CD8-positive, alpha-beta memory T cell (primary cell): ENCODE measurements at places on chromosomes 7 and 10. TPM values are rescaled to one million over a fixed set of nuclear protein-coding genes. Genes with fewer than 3 reads are reported as not detected.

DNA sequence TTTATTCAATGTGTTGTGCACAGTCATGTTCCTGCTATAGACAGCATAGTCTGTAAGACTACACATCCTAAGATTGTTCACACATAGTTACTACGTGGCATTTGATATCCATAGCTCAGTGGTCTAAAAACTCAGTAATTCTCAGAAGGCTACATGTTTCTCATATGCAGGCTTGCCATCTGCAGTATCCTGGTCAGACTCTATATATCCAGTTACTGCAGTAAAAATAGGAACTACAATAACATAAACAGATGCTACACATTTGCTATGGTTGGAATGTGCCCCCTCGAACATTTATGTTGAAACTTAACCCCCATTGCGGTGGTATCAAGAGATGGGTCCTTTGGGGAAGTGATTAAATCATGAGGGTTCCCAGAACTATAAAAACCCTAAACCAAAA, 1377.8 kb upstream of the LRRTM3 start:
- DNase-seq, result no peak
- H3K27me3 ChIP-seq, result no peaks in the 10 kb centered on the region
- no peaks in the 10 kb centered on the region for H3K36me3 ChIP-seq

DNA sequence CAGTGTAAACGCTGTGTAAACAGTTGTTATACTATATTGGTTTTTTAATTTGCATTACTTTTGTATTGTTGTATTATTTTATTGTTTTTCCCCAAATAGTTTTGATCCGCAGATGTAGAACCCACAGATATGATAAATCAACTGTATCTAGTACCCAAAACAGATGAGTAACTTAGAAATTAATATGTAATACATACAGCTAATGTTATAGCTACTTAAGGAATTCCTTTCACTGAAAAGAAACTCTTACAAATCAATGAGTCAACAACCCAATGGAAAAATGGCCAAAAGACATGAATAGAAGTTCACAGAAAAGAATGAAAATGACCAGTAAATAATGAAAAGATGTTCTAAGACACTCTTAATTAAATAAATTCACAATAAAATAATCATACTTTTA, 32.3 kb upstream of the ARL4A start:
- no peak overlapping the region for H3K4me3 ChIP-seq
- H3K27me3 ChIP-seq, result no peaks in the 10 kb centered on the region
- H3K4me1 ChIP-seq, result no peaks in the 10 kb centered on the region
- no peaks in the 10 kb centered on the region for H3K36me3 ChIP-seq

DNA sequence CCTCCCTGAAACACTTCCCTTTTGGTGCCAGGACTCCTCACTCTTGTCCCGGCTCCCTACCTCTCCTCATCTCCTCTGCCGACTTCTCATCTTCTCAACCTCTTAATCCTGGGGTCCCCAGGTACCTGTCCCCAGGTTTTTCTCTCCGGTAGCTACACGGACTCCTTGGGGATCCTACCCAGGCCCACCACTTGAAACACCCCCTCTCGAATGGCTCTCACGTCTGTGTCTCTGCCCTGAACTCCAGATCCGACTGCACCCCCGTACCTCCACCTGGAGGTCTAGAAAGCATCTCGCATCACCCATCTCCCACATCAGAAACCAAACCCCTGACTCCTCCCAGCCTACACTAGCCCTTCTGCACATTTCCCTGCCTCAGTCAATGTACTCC, 4.8 kb downstream of the TBATA start:
- no peaks in the 10 kb centered on the region for H3K27me3 ChIP-seq
- no peaks in the 10 kb centered on the region for H3K36me3 ChIP-seq
- no peak overlapping the region for H3K4me3 ChIP-seq
- DNase-seq, result no peak
- no peaks in the 10 kb centered on the region for H3K4me1 ChIP-seq

DNA sequence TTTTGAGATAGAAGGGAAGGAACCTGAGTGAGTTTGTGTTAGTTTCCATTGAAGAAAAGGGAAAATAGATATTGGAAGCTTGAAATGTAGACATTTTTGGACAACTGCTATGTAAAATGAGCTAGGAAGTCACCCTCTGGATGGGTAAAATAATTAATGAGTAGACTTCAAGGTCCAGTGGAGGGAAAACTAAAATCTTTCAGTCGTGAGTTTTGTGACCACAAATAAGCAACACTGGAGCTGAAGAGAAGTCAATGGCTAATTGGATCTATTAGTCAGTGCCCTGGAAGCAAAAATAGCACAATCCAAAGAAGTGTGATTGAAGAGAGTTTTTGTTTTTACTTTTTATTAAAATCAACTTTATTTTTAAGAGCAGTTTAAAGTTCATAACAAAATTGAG, 123.4 kb downstream of the MYO3A start:
- no peaks in the 10 kb centered on the region for H3K27me3 ChIP-seq
- no peak for DNase-seq
- H3K4me3 ChIP-seq, result no peak overlapping the region
- H3K4me1 ChIP-seq, result no peaks in the 10 kb centered on the region

Gene CFAP46
- total RNA-seq, result 0.09 TPM

Gene GARIN1A
- 0.22 TPM for total RNA-seq

DNA sequence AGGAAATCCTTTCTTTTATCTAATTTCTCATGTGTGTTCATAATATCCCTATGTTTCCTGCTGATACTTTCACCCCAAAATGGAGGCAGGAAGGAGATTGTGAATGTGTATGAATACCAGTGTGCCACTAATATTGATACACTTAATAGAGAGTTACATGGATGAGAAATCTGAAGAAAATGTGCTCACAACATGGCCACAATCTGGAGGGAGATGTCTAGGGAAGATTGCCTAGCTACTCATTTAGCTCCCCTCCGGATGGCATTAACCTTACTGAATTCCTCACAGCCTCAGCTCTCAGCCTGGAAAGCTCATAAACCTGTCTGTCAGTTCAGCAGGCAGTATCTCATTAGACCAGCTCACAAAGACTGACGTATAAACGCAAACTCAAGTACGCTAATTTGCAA, 23.4 kb upstream of the DMTF1 start:
- H3K4me3 ChIP-seq, result no peak overlapping the region
- H3K27me3 ChIP-seq, result no peaks in the 10 kb centered on the region
- no peak for DNase-seq
- H3K27ac ChIP-seq, result no peak overlapping the region
- H3K36me3 ChIP-seq, result no peaks in the 10 kb centered on the region

GRCh38 chr10:33861016-33861704, 526.7 kb upstream of the NRP1 start:
- H3K36me3 ChIP-seq, result no peaks in the 10 kb centered on the region
- H3K4me3 ChIP-seq, result no peak overlapping the region
- no peaks in the 10 kb centered on the region for H3K4me1 ChIP-seq

Gene CASTOR2
- total RNA-seq, result 6.3 TPM

- H3K4me3 ChIP-seq, result no peak overlapping the region
- no peaks in the 10 kb centered on the region for H3K27me3 ChIP-seq
- no peak for DNase-seq
- H3K27ac ChIP-seq, result no peak overlapping the region
These were observed 213.5 kb downstream of the FANK1 start for GRCh38 chr10:126109893-126110292.

Gene ADRB1
- total RNA-seq, result 0.50 TPM

DNA sequence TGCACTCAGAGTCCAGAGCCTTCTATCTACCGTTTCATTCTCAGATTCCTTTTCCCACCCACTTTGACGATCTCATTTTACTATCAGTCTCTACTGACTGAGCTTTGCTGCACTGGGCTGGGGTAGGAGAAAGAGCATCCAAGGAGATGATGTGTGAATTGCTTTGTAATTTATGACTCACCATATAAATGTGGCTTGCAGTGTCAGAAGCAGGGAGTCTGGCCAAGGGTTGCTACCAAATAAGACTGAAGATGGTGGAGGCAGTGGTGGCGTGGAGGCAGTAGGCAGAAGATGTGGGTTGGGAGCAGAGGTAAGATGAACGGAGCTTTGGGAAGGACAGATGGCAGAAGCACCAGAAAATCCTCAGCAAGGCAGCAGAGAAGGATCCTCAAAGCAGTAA, 73.3 kb upstream of the AGK start:
- no peak overlapping the region for H3K27ac ChIP-seq
- no peak overlapping the region for H3K4me3 ChIP-seq
- H3K36me3 ChIP-seq, result no peaks in the 10 kb centered on the region
- no peaks in the 10 kb centered on the region for H3K4me1 ChIP-seq

Gene BPGM
- 27.1 TPM for total RNA-seq

Gene SLC26A3
- total RNA-seq, result not detected

DNA sequence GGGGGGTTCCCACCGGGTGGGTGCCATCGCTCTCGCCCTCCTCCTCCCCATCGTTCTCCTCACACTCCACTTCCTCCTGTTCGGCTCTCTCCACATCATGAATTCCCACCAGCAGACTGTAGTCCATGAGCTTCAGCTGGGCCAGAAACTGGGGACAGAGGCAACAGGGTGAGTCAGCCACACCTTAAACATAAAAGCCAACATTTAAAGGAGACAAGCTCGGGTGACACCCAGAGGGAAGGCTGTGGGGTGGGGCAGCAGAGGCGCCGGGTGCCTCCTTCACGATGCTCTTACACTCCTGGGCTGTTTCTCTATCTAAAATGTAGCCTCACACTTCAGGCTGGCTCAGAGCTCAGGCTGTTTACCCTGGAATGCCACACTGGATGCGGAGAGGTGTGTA, 172.5 kb downstream of the PIP4K2A start:
- no peak overlapping the region for H3K27ac ChIP-seq
- H3K27me3 ChIP-seq, result no peaks in the 10 kb centered on the region
- H3K4me1 ChIP-seq, result peaks cover 10% of the 10 kb centered on the region
- H3K36me3 ChIP-seq, result peaks cover 77% of the 10 kb centered on the region
- no peak overlapping the region for H3K4me3 ChIP-seq

Gene OR13A1
- total RNA-seq, result not detected

GRCh38 chr10:109831846-109832245, 91.5 kb downstream of the XPNPEP1 start:
- no peak for DNase-seq
- H3K4me3 ChIP-seq, result no peak overlapping the region
- H3K27me3 ChIP-seq, result peaks cover 4% of the 10 kb centered on the region
- no peak overlapping the region for H3K27ac ChIP-seq
- no peaks in the 10 kb centered on the region for H3K4me1 ChIP-seq
- no peaks in the 10 kb centered on the region for H3K36me3 ChIP-seq

DNA sequence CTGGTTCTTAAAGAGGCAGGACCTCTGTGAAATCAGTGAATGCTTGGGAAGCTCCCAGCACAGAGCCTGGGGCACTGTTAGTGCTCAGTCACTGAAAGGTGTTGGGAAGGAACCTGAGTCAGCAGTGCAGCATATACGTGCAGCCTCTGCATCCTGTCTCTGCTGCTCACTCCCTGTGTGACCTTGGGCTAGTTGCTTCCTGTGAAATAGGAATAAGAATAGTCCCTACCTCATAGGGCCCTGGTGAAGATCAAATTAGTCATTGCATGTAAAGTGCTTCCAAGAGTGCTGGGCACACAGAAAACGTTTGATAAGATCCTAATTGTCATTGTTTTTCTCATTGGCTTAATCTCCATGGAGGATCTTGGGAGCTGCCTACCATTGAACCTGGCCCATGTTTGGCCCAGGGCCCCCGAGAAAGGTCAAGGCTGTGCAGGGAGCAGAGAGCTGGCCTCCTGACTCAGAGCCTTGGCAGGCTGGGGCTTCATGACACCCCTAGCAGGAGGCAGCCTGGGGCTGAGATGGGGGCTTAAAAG, 73.3 kb upstream of the COL13A1 start:
- no peak for DNase-seq
- no peak overlapping the region for H3K27ac ChIP-seq
- no peaks in the 10 kb centered on the region for H3K27me3 ChIP-seq
- no peaks in the 10 kb centered on the region for H3K36me3 ChIP-seq

- H3K4me3 ChIP-seq, result no peak overlapping the region
- H3K36me3 ChIP-seq, result no peaks in the 10 kb centered on the region
- H3K27ac ChIP-seq, result no peak overlapping the region
- no peaks in the 10 kb centered on the region for H3K4me1 ChIP-seq
These were observed 224.8 kb downstream of the MTERF1 start for GRCh38 chr7:91655656-91656055.

Gene SLC18A2
- not detected for total RNA-seq

DNA sequence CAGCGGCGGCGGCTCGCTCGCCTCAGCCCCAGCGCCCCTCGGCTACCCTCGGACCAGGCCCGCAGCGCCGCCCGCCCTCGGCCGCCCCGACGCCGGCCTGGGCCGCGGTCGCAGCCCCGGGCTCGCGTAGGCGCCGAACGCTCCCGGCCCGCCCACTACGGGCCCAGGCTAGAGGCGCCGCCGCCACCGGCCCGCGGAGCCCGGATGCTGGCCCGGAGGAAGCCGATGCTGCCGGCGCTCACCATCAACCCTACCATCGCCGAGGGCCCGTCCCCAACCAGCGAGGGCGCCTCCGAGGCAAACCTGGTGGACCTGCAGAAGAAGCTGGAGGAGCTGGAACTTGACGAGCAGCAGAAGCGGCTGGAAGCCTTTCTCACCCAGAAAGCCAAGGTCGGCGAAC, 18.2 kb upstream of the TSPAN33 start:
- H3K27me3 ChIP-seq, result peaks cover 4% of the 10 kb centered on the region
- H3K27ac ChIP-seq, result no peak overlapping the region
- H3K4me3 ChIP-seq, result no peak overlapping the region
- H3K4me1 ChIP-seq, result no peaks in the 10 kb centered on the region

DNA sequence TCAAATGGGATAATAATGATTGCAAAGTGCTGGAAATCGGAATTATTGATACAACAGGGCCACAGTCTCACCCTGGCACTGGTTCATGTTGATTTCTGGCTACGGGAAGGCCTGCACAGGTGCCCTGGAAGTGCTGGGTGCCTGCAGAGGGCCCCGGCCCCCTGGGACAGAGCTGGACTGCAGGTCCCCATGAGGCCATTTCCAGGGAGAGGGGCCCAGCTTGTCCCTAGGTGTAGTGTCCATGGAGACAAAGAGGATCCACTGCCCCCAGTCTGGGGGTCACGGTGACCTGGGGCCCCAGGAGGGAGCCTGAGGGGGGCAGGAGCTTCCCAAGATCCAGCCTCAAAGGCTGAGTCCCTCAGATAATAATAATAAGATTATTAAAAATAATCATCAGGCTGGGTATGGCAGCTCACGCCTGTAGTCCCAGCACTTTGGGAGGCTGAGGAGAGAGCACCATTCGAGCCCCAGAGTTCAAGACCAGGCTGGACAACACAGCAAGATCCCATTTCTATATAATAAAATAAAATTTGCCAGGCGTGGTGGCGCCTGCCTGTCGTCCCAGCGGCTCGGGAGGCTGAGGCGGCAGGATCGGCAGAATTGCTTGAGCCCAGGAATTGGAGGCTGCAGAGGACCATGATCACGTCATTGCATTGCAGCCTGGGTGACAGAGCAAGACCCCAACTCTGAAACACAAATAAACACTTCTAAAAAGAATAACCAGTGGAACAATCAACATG, 98.1 kb downstream of the MICALL2 start:
- no peaks in the 10 kb centered on the region for H3K36me3 ChIP-seq
- no peaks in the 10 kb centered on the region for H3K4me1 ChIP-seq
- no peak overlapping the region for H3K27ac ChIP-seq
- H3K27me3 ChIP-seq, result peaks cover 6% of the 10 kb centered on the region
- no peak overlapping the region for H3K4me3 ChIP-seq
- no peak for DNase-seq
